NCI-H345 (cell line): ENCODE measurements at places on chromosomes 3 and 15.

GRCh38 chr15:26051761-26052675, 188.9 kb upstream of the ATP10A start:
- DNase-seq: no peak

DNA sequence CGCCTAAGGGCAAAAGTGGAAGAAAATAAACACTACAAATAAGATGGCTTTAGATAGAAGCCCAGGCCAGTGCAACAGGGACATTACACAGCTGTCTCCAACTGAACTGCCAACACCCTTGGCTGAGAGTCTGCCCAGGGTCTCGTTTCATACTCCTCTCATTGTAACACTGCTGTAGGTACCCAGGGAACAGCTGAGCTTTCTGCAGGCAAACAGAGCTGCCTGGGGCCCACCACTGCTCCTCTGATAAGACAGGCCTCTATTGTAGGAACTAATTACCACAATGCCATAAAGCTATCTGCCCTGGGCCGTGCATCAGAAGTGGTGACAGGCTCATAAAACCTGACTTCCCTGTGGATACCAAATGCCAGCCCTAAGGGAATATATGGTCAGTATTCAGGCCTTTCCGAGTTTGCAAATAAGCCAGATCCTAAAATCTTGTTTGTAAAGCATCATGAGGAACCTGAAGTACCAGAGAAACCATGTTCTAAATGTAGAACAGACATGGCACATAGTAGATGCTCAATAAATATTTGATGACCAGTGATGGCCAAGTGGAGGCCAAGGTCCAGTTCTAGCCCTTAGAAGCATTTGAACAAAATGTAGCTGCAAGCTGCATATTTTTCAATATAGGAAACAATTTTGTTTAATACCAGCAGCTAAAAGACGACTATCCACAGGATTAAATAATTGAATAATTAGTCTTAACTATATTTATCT, 84.3 kb upstream of the NEO1 start:
- DNase-seq: no peak

- DNase-seq: no peak
Observed at GRCh38 chr3:153069598-153070510, 92.2 kb upstream of the RAP2B start.

DNA sequence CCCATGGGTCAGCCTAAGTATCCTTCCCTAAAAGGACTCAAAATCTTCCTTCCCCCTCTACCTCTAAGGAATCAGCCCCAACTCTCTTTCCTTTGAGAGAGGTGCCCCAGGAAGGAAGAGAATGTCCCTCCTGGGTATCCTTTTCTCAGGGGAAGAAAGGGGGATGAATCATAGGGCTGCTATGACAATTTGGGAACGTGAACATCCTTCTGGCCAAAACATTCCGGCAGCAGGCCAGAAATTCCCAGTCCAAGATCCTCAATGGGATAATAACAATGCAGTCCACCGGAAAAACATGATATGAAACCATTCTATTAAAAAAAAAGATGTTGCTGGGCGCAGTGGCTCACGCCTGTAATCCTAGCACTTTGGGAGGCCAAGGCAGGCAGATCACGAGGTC, 50.8 kb upstream of the CACNA2D3 start:
- DNase-seq: no peak

DNA sequence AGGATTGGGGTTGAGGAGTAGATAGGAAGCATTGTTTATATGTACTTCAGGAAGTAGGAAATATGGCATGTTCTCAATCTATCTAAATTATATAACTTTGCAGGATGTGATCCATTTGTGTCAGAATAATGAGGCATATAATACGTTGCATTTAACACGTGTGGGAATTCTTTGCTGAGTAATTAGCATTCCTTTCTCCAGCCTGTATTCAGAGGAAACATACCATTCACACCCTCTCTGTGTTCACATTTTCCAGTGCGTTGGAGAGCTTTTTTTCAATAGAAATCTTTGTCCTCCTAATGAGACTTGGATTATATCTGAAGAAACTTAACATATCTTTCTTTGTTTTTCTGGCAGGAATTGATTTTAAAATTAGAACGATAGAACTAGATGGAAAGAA, 33.0 kb upstream of the APH1B start:
- DNase-seq: no peak

GRCh38 chr3:165254812-165255211, 58.6 kb upstream of the SLITRK3 start:
- DNase-seq: peak; percentile 33

DNA sequence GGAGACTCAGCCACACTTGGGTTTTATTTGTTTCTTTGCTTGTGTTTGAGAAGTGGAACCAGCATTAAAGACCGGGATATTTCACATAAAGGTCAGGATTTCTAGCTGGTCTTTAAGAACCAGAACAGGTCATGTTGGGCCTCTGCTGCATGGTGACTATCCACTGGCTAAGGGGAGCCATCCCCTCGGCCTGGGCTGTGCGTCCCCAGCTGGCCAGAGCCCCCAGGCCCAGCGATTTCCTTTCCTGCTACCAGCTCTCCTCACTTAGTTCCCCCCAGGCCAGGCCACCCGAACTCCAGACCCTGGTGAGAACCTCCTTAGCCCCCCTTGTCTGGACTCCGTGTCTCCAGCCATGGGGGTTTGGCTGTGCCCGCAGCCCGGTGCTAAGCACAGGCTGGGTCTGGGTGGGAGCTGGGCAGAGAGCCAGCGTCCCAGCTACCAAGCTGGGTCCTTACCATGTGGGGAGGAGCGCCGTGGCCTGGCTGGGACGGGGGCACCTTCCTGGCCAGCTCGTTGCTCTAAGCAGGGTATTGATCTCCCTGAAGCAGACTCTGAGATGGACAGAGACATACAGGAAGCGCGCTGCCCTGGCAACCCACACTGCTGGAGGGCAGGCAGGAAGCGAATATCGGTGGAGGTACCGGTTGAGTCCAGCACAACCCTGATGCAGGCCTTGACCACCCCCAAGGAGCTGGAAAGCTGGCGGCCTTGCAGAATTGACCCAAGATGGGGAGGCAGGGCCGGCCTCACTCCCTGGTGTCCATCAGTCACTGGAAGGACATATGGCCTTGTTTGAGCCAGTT, 49.4 kb downstream of the KLF15 start:
- DNase-seq: no peak

DNA sequence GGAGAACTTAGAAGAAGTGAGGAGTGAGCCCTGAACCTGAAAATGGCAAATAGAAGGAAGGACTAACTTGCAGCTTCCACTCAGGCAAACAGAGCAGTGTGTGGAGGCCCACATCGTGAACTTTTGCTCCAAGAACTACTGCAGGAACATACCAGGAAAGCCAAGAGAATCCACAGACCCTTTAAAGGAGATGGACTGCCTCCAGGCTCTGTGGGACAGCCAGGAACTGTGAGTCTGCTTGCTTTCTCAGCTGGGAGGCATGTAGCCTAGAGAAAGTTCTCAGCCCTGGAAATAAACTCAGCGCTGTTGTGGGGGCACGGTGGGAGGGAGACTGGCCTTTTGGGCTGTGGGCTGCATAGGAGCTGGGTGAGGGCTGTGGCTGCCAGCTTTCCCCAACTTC, 93.0 kb downstream of the SNRK start:
- DNase-seq: no peak

- no peak for DNase-seq
Observed at GRCh38 chr15:52368402-52368801, 72.8 kb upstream of the MYO5C start.

DNA sequence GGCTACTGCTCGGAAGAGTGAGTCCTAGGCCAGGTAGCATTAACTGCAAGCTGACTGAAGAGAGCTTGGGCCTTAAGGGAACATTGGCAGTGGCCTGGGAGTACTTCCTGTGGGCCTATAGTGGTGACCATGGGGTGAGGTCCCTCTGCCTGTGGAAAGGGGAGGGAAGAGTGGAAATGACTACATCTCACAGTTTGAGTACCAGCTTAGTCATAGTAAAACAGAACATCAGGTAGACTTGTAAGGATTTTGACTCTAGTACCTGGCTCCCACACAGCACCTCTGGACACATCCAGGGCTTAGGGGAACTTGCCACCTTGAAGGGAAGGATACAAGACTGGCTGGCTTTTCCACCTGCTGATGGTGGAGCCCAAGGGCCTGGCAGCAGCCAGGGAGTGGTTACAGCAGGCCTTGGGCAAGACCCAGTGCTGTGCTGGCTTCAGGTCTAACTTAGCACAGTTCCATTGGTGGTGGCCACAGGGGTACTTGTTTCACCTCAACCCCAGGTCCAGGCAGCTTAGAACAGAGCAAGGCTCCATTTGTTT, 147.8 kb downstream of the SLC9A9 start:
- DNase-seq: no peak

GRCh38 chr3:149114458-149114857, 15.0 kb upstream of the HPS3 start:
- DNase-seq: no peak
